Activated CD8-positive, alpha-beta T cell treated with anti-CD3 and anti-CD28 coated beads, Interleukin-2, amount 10 ng/mL, durations not matched to agents 7 days and 5 days (primary cell): ENCODE measurements at places on chromosomes 16 and 17.
A peak's percentile ranks its signal among the peaks of the same experiment; 100 is the strongest.

- DNase-seq: no peak
Measured at GRCh38 chr17:28482551-28483199, 9.2 kb downstream of the SLC13A2 start.

DNA sequence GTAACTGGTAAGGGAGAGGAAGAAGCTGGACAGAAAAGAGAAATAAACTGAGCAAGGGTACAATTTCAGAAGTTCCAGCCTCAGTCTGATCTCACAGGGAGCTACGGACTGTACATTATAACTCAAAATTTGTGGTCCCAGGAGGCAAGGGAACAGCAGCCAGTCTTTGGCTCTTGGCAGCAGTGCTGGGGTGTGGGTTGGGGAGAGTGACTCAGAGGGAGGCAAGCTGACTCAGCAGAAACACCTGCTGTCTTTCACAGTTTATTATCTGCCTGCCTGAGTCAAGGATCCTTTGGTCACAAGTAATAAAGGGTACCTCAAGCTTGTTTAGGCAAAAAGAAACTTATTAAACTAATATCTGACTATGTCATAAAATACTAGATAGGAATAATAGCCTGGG, 73.5 kb upstream of the KIF2B start:
- no peak for DNase-seq

- peak; percentile 91 for DNase-seq
Measured at GRCh38 chr16:50665128-50665878, 15.8 kb downstream of the SNX20 start.

DNA sequence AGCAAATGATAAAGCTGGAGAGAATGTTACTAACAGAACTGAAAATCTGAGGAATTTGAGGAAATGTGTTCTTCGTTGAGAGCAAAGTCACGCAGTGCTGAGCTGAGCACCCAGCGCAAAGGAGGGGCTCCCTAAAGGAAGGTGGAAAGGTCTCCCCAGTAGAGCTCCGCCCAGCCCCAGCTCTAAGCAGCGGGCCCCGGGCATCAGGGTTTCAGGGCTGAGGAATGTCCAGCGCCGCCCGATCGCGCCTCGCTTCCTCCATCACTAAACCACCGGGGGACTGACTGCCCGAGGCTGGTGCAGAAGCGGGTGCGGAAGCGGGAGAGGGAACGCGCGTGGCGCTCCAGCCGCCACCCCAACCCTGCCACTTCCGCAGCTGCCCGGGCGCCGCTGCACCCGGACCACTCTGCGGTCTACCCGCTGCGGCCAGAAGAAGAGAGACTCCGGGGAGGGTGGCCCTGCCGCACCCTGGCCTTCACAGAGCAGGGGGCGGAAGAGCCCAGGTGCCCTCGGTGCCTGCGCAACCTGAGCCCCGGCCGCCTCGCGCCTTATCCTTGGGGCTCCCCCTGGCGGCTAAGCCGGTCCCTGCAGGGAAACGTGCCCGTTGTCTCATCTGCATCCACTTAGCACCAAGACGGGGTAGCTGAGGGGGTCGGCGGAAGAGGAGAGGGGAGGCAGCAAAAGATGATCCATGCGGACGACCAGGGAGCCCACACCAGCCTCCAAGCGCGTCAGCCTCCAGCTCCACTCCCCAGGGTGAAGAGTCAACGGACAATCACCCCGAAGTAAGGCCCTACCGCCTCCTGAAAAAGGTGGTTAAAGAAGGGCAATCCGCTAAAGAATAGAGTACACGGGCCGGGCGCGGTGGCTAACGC, 12.4 kb upstream of the GUCY2D start:
- DNase-seq: peak; percentile 93

- no peak for DNase-seq
Measured at GRCh38 chr17:45889579-45889978, 4.8 kb upstream of the MAPT start.

DNA sequence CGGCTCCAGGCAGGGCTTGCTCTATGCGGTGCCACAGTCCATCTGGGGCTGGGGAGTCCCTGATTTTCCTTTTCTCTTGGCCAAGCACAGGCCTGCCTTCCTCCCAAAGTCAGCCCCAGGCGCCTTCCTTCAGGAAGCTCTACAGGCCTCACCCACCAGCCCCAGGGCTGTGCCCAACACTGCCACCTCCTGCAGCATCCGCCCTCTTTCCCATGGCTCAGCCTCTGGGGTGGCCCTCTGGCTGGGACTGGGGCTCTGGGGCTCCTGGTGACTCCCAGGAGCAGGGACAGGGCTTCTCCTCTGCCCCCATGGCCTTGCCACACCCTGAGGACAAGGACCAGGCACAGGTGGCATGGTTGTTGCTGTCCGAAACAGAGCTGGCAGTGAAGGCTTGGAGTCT, 817 bp downstream of the ITGB4 start:
- no peak for DNase-seq

- no peak for DNase-seq
Measured at GRCh38 chr17:19759568-19760549, 11.8 kb upstream of the ALDH3A1 start.

DNA sequence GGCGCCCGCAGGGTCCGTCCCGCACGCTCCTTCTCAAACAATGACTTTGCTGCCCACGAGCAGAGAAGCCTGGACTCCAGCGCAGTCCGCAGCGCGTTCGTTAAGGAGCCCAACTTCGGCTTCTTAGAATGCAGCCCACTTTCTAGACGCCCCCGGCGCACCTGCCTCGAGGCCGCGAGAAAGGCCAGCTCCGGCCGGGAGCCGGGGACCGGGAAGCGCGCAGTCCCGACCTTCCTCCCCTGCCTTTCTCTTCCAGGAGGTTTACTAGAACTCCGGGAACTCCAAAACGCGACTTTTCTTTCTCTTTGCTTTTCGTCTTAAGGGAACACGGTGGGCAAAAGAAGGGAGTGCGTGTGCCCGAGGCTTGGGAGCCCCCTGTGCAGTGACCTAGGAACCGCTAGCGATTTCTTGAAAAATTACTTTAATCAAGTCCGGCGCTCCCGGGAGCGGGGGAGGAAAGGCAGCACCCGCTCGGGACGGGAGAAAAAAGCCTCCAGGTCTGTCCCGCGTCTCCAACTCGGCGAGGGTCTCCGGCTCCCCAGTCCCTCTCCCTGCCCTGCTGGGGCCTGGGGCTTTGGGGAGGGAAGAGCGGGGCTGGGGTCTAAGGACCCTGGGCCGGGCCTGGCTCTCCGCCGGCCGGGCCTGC, 2.6 kb downstream of the HNF1B start:
- DNase-seq: no peak

DNA sequence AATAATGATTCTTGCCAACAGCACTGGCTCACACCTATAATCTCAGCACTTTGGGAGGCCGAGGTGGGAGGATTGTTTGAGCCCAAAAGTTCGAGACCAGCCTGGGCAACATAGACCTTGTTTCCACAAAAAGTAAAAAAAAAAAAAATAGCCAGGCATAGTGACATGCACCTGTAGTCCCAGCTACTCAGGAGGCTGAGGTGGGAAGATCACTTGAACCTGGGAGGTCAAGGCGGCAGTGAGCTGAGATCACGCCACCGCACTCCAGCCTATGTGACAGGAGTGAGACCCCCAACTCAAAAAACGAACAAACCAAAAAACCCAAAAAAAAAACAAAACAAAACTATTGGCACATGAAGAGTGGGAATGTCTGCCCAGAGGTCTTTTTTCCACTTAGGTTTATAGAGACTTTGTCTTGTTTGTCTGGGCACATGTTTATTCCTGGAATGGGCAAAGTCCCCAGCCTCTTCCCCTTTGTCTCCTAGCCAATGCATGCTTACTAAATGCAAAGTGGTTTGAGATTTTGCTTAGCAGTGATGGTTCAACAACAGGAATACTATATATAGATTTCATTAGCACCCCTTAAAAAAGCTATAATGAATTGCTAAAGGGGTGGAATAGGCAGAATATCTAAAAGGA, 25.9 kb downstream of the NMT1 start:
- DNase-seq: no peak

DNA sequence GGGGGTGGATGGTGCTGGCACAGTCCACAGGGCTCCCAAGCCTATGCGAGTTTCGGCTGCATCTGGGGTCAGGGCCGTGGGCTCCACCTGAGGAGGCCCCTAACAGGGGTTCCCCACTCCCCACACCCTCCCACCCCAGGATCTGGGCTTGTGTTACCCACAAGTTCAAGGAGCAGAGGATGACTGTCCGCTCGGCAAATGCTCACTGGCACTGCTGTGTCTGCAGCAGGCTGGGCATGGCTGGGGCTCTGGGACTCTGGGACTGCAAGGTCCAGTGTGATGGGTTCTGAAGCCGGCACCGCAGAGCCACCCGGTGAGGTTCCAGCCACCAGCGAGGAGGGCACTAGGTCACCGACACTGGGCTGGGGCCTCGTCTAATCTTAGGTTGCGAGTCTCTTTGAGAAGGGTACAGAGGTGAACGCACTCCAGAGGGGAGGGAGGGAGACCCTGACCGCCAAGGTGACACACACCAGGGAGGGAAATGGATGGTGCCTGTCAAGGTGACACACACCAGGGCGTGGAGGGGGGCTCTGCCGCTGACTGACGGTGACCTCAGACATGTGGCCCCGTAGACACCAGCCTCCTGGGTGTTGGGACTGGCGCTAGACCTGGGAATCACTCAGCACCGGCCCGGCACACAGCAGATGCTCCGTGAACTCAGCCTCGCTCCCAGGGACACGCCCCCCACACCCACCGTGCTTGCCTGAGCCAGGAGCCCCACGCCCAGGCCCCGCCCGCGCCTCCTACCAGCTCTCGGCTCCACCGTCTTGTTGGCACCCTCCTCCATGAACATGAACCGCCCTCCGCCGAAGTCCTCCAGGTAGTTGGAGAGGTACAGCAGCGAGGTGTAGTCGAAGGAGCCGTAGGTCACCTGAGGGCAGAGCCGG, 20.5 kb upstream of the HEXD start:
- no peak for DNase-seq

DNA sequence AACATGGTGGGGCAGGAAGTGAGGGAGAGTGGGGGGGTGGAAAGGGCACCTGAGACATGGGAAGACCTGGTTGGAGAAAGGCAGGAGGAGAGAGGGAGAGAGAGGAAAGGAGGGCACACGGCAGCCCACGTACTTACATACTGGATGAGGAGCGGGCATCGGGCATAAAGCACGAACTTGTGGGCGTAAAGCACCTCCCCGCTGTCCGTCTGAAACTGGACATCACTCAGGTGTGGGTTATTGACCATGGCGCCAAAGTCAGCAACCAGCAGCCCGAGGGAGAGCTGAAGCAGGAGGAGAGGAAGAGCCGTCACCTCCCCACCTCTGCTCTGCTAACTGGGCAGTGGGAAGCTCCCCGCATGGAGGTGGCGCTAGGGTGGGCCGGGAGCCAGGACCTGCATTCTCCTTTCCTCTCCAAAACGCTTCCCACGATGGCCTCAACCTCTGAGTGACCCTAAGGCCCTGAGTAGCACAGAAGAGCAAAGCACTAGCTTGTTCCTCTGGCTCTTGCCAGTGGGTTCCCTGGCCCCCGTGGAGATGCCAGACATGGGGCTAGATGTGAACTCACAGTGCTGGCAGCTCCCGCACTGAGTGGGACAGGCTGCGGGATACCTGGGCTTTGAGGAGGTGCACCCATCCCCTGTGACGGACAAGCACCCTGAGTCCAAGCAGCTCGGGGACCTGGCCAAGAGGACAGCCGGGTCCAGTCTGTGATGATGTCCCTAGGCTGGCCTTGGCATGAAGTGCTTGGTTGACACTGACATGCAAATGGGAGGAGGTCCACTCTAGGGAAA, 16.9 kb downstream of the SLX4 start:
- no peak for DNase-seq

DNA sequence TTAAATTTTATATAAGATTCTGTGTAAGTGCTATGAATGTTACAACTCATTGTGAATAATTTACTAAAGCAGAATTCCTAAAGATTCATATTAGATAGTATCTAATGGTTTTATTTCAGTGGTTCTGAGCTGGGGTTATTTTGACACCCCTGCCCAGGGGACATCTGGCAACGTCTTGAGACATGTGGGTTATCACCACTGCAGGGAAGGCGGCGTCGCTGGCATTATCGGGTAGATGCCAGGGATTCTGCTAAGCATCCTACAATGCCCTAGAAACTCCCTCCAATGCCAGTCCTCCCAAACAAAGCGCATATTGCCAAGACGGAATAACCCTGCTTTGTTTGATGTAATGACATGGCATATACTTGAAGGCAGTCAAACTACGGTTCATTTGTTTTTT, 372.3 kb upstream of the ZFHX3 start:
- no peak for DNase-seq

- DNase-seq: peak; percentile 27
Measured at GRCh38 chr16:1288813-1289476, 20.5 kb upstream of the UBE2I start.

DNA sequence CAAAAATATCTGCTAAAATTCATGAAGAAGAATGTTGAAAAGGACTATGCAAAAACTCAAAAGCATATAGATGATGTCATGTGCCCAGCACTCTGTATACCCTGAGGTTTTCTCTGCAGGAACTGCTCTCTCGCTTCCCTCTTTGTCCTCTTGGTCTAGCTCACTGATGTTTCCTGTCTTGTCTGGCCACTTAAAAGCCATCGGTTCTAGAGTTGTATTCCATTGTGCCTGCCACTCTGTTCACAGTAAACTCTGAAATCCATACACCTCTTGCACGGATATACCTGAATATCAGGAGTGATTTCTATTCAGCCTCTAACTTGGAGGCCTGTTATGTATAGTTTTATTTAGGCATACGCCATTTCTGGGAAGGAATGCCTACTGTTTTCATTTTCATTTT, 101.0 kb upstream of the CNTNAP4 start:
- no peak for DNase-seq

- DNase-seq: no peak
Measured at GRCh38 chr17:27494192-27495091, 38.2 kb downstream of the KSR1 start.

DNA sequence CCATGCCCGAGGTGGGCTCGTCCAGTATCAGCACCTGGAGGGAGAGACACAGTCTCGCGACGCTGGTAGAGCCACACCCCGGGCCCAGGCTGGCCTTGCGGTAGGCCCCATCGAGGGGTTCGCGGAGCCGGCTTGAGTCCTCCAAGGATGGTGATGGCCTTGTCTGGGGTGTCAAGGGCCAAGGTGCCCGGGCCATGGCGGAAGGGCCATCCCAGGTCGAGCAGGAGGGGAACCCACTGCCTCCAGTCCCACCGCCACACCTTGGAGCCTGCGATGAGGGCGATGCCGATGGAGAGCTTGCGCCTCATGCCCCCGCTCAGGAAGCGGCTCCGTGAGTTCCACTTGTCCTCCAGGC, 29.6 kb upstream of the RNPS1 start:
- no peak for DNase-seq

DNA sequence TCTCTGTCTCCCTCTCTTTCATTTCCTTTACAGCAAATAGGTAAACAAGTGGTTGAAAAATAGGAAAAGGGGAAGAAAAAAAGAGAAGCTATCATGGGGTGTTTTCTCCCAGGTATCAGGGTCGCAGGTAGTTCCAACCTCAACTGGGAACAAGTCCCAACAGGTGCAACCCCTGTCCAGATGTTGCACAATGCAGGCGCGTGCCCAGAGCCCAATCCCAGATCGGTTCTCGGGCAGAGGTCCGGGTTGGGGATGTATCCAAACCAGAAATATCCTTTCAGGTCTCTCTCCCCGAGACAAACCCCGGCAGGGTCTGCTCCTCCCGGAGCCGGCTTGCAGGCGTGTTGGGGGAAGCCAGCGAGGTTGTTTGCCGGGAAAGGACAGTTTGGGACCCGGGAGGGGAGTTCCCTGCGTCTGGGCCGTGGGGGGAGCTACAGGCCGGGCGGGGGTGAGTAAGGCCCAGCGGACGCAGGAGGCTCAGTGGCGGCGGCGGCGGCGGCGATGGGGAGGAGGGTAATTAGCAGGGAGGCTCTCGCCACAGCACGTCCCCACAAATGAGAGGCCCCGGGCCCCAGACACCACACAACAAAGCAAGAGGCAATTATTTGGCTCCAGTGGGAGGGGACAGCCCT, 21.2 kb upstream of the SP6 start:
- DNase-seq: no peak

GRCh38 chr16:69890892-69891282, 60.2 kb upstream of the CLEC18A start:
- no peak for DNase-seq
